Breast epithelium (tissue), 4 donors: ENCODE measurements at places on chromosomes 16 and 17. TPM values are rescaled to one million over a fixed set of nuclear protein-coding genes. Genes with fewer than 3 reads are reported as not detected.

The TBC1D3 gene
- not detected for total RNA-seq

The MT1G gene
- total RNA-seq: 224 TPM

- no peaks in the 10 kb centered on the region for H3K36me3 ChIP-seq
- H3K4me3 ChIP-seq: no peak overlapping the region
- H3K27ac ChIP-seq: peak overlapping the region; percentile 69
- no peak for DNase-seq
- H3K27me3 ChIP-seq: no peaks in the 10 kb centered on the region
- H3K4me1 ChIP-seq: no peaks in the 10 kb centered on the region
These were observed 6.0 kb upstream of the EZH1 start for GRCh38 chr17:42750739-42751344.

The SLC35G6 gene
- total RNA-seq: not detected

- H3K36me3 ChIP-seq: no peaks in the 10 kb centered on the region
- peak overlapping the region; percentile 52 for H3K4me3 ChIP-seq
- no peak overlapping the region for H3K27ac ChIP-seq
- no peak for DNase-seq
- H3K4me1 ChIP-seq: peaks cover 9% of the 10 kb centered on the region
These were observed 4.2 kb downstream of the LHX1 start for GRCh38 chr17:36941265-36942010.

GRCh38 chr17:50953831-50954601 lies 87.9 kb upstream of the TOB1 start:
- peak overlapping the region; percentile 76 for H3K27ac ChIP-seq
- H3K36me3 ChIP-seq: no peaks in the 10 kb centered on the region
- no peaks in the 10 kb centered on the region for H3K27me3 ChIP-seq
- peaks cover 14% of the 10 kb centered on the region for H3K4me1 ChIP-seq
- no peak for DNase-seq
- no peak overlapping the region for H3K4me3 ChIP-seq

DNA sequence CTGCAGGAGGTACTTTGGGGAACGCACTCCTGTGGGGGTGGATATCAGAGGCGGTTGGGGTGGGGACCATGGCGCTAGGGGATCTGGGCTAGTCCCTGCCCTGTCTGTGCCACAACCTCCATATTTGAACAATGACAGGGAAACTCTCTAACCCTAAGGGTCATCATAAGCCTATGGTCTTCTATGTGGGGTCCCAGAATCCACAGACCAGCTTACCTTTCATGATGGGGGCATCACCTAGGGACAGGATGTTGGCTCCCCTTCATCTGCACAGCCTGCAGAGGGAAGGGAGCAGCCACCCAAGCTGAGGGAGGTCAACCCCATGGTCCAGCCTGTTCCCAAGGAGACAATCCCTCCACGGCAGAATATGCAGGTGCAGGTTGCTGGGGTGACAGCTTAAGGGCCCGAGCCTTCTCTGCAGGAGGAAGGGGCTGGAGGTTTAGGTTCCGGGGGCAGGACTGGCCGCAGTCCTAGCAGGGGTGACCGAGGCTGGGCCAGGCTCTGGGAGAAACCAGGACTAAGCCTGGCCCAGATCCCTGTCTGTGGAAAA lies 1.7 kb downstream of the ORAI3 start:
- H3K4me3 ChIP-seq: peak overlapping the region; percentile 84
- H3K36me3 ChIP-seq: no peaks in the 10 kb centered on the region
- no peaks in the 10 kb centered on the region for H3K27me3 ChIP-seq
- peaks cover 8% of the 10 kb centered on the region for H3K4me1 ChIP-seq
- no peak for DNase-seq

GRCh38 chr17:42342242-42343008 lies 45.8 kb downstream of the STAT3 start:
- no peaks in the 10 kb centered on the region for H3K36me3 ChIP-seq
- no peak overlapping the region for H3K27ac ChIP-seq
- no peaks in the 10 kb centered on the region for H3K4me1 ChIP-seq
- no peak overlapping the region for H3K4me3 ChIP-seq
- no peaks in the 10 kb centered on the region for H3K27me3 ChIP-seq

DNA sequence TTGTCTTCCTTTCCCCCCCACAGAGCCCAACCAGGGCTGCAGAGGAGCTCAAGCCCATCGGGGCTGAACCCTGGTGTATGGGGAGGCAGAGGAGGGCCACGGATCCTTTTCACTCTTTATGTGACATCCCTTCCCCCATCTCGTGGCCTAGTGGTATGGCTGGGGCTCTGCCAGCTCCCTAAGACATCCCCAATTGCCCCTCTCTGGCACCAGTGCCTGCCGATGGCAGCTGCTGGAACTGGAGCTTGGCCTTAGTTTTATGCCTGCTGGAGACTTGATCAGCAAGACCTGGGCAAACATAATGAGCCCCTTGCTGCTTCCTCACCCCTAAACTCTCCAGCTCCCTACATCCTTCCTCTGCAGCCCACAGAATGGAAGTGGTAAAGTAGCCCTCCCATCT lies 8.0 kb upstream of the TOP2A start:
- H3K4me3 ChIP-seq: no peak overlapping the region
- H3K27me3 ChIP-seq: no peaks in the 10 kb centered on the region
- DNase-seq: no peak
- no peaks in the 10 kb centered on the region for H3K4me1 ChIP-seq
- H3K27ac ChIP-seq: no peak overlapping the region

DNA sequence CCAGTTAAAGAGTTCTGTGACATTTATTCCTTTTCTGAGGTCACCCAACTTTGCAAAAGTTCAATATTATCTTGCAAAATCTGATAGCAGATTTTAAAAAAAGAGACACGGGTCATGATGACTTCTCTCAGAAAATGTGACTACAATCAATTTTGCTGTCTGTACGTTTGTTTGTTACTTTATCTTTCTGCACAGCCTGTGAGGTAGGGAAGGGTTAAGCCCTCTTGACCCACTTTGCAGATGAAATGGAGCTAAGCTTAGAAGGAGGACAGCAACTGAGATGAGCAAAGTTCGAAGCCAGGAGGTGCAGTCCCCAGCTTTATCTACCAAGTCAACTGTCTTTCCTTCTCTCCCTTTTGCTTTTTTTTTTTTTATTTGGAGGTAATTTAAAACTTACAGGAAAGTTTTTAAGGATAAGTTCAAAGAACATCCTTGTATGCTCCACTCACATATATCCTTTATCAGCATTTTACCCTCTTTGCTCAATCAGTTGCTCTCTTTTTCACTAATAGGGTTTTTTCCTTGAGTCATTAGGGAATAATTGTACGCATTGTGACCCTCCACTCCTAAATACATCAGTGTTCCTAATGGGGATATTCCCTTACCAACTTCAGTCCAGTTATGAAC lies 86.8 kb downstream of the MSI2 start:
- no peak overlapping the region for H3K27ac ChIP-seq
- H3K4me1 ChIP-seq: no peaks in the 10 kb centered on the region
- no peak overlapping the region for H3K4me3 ChIP-seq
- no peaks in the 10 kb centered on the region for H3K27me3 ChIP-seq

GRCh38 chr17:6079155-6079888 lies 9.1 kb downstream of the WSCD1 start:
- no peaks in the 10 kb centered on the region for H3K27me3 ChIP-seq
- H3K4me1 ChIP-seq: no peaks in the 10 kb centered on the region
- no peak overlapping the region for H3K27ac ChIP-seq
- H3K4me3 ChIP-seq: no peak overlapping the region

DNA sequence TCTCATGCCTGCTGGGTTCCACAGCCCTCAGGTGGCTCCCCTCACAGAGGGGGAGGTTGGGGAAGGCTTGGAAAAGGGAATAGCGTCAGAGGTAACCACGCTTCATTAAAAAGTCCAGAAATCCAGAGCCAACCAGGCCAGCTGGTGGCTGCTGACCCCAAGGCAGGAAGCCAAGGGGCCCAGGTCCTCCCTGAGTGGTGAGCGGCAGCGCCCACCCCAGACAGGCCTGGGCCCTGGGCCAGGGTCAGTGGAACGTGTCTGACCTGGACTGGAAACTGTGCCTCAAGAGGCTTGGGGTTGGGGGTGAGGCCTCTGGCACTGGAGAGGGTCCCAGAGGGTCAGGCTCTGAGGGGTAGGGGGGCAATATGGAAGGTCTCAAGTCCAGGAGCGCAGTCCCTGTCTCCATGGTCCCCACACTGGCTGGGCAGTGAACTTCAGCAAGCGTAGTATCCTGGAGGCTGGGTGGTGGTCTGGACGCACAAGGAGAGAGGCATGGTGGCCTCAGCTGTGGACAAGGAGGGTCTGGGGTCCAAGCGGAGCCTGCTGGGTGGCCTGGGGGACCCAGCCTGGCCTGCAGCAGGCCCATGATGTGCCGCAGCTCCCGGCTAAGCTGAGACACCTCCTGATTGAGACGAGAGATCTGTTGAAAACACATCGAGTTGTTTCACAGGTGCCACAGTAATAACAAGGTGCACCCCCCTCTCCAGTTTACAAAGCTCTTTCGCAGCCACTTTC lies 5.2 kb upstream of the RAB5C start:
- no peak for DNase-seq
- no peak overlapping the region for H3K27ac ChIP-seq
- no peaks in the 10 kb centered on the region for H3K36me3 ChIP-seq
- H3K4me1 ChIP-seq: no peaks in the 10 kb centered on the region
- no peaks in the 10 kb centered on the region for H3K27me3 ChIP-seq
- no peak overlapping the region for H3K4me3 ChIP-seq

DNA sequence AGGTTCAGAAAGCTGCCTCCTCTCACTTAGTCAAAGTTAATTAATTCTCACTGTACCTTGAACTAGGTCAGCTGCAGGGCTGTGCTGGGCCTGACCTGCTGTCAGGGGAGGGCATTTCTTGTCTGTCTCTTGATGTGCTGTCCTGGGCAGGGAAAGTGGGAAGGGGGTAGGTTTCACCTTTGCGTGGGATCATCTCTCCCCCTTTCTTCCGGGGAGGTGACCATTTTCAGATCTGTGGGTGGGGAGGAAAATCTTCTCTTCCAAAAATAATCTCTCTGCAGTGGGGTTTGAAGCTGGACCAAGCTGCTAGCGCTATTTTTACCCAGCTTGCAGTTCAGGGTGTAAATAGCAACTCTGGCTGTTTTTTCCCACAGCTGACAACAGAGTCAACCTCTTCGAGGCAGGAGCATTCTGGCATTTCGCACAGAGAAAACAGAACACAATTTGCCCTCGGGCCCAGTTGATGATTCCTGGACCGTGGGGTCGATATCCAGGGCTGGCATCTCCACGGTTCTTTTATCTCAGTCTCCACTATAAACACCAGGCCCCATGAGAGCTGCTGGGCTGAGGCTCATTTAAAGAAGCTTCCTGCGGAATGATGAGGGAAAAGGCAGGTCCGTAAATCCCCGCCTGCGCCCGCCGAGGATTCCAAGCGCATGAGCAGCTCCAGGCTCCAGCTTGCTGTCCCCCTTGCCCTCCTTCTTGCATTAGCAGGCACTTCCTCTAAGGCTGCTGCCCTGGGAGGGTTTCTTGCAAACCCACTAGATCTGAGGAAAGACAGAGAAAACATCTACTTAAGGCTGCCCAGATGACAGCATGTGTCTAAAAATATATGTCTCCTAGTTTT lies 93.9 kb downstream of the YPEL2 start:
- peak overlapping the region; percentile 16 for H3K4me3 ChIP-seq
- DNase-seq: no peak
- H3K27ac ChIP-seq: peak overlapping the region; percentile 84
- H3K4me1 ChIP-seq: no peaks in the 10 kb centered on the region

The ABCC12 gene
- 1.6 TPM for total RNA-seq

- H3K27ac ChIP-seq: no peak overlapping the region
- H3K4me3 ChIP-seq: no peak overlapping the region
- peaks cover 6% of the 10 kb centered on the region for H3K4me1 ChIP-seq
These were observed 143.2 kb upstream of the TNRC6C start for GRCh38 chr17:77815127-77815905.
